ENCODE measurements at places on chromosomes 7 and 10.

GRCh38 chr10:125080984-125081383 lies 79.4 kb downstream of the CTBP2 start:
- DNase-seq: no peak

DNA sequence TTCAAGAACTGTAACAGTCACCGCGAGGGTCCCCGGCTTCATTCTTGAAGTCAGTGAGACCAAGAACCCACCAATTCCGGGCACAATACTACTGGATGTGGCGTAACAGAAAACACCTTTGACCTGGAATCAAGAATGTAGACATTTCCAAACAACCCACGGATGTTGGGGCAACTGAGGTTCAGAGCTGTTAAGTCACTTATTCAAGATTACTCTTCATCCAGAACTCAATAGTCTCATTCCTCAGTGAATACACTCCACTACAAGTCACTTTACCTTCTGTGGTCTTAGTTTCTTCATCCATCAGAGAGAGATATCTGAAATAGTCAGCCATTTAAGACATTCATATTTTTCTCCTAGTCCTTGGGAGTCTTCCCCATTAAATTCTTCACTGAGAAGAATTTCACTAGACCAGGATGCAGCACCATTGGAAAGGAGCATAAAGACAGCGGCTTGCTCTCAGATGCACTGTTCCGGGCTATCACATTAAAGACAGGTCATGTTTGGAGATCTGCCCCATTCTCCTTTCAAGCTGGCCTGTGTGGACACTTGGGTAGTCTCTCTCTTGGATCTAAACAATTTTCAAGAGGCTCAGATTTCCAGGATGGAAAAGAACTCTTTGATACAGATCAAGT lies 32.3 kb upstream of the ARID5B start:
- DNase-seq: no peak

GRCh38 chr10:8298896-8299570 lies 244.5 kb downstream of the GATA3 start:
- peak; percentile 15 for DNase-seq

DNA sequence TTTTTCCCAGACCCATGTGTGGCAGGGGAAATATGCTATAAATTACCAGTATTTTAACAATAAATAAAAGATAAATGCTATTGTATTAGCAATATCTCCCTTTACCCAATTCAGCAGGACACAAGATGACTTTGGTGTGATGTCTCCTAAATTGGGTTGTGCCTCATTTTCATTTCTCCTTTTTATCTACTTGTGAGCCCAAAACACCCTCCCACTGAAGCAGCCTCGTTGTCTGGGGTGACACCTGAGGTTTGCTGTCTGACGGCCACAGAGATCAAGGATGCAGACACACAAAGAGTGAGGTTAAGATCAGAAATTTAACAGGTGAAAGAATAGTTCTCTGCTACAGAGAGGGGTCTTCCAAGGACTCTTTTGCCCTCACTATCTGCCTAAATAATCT lies 27.1 kb upstream of the CC2D2B start:
- DNase-seq: no peak

GRCh38 chr7:133947458-133948254 lies 179.5 kb upstream of the LRGUK start:
- no peak for DNase-seq

DNA sequence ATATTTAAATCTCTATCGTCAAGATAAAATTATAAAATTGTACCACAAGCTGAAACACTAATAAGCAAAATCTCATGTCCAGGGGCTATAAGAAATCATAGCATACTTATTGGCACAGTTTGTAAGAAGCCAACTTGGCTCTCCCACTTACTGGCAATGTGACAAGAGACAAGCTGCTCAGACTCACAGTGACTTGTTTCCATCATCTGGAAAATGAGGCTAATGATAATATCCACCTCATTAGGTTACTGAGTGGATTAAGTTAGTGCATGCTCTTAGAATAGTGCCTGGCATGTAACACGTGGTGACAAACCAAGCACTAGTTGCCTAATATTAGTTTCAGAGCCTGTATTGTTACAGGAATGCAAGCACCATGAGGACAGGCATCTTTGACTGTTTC lies 234.4 kb downstream of the GLI3 start:
- no peak for DNase-seq

DNA sequence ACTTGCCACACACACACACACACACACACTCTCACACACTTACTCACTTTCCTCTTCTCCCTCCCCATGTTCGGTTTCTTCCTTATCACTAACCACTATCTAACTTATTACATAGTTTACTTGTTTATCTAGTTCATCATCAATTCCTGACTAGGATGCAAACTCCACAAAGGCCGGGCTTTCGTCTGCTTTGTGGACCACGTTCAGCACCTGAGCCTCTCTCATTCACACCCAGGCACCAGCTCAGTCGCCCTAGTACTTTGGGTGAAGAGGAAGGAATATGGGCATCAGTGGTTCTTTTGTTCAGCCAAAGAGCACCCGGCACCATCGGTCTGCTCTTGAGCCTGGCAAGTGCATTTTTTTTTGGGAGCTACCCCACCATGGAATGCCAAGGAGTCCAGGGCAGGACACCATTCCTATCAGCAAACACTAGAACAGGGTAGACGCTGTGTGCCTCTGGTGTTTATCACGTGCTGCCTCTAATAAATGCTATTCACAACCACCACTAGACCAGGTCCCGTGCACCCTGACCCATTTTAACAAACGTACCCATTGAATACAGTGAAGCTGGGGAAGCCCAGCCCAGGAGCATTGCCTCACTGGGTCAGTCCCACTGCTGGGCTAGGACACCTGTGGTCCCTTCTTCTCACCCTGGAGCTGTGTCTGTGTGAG lies 2.2 kb downstream of the C10orf67 start:
- no peak for DNase-seq

DNA sequence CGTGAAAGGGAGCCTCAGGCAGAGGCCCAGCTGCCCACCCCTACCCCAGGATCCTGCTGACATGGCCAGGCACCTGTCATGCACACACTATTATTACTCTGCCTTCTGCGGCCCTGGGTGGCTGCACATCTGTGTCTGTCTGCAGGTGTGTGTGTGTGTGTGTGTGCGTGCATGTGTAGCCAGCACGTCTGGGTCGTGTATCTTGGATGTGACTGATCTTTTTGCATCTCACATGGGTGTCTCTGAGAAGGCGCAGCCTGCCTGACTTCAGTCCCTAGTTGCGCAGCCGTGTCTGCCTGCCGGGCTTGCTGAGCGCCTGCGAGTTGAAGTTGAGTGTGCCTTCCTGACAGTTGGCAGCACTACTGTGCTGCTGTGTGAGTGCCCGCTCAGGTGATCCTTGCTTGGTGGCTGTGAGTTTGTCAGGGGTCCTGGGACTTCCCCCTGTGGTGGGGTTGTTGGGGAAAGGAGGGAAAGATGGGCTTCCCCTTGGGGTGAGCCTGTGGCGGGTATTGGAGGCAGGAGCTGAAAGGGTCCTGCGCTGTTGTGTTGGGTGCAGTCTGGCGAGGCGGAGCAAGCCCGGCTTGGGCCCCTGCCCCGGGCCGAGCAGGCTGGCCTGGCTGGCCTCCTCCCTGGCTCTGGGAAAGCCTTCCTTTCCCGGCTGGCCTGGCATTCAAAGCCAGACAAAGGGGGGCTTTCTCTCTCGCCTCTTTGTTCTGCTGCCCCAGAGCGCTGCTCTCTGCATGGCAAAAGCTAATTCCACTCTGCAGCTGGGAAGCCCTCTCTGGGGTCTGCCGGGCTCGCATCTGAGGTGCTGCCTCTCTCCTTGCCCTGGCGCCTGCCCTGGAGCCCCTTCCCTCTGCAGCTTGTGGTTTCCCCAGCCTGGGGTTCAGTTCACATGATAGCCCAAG lies 4.9 kb downstream of the TRIM8 start:
- DNase-seq: no peak

DNA sequence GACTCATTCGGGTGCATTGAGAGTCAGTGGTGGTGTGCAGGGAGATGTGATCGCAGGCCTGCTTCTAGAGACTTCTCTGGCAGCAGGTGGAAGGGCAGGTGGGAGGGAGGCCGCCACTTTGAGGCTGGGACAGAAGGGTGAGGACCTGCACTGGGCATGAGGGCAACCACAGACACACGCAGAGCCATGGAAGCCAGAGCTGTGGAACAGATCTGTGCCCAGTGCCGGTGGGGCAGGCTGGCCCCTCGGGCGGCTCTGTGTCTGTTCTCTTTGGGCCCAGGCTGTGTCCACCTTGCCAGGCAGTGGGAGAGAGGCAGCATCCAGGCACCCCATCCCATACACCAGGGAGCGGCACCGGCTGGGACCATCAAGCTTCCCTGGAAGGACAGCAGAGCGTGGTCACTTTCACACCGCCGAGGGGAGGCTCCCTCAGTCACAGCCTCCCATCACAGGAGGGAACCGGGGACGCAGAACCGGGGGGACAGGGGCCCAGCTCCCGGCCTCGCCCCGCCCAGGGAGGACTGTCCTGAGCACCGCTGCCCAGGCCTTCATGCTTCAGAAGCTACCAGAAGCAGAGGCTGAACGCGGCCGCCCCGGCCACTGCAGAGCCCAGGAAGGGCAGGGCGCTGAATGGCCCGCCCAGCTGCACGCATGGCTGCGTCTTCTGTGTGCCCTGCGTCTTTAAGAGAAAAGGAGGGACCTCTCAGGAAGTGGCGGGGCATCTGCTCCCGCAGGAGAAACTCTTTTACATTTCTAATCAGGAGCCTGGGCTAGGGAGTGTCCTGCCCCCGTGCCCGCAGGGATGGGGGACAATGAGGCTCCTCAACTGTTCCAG lies 32.1 kb downstream of the EN2 start:
- no peak for DNase-seq

GRCh38 chr7:31074120-31074383 lies 21.9 kb downstream of the ADCYAP1R1 start:
- DNase-seq: no peak

- no peak for DNase-seq
These were observed 119.2 kb downstream of the GALNT11 start for GRCh38 chr7:152144557-152145245.

GRCh38 chr7:94412762-94413322 lies 18.1 kb downstream of the COL1A2 start:
- no peak for DNase-seq

DNA sequence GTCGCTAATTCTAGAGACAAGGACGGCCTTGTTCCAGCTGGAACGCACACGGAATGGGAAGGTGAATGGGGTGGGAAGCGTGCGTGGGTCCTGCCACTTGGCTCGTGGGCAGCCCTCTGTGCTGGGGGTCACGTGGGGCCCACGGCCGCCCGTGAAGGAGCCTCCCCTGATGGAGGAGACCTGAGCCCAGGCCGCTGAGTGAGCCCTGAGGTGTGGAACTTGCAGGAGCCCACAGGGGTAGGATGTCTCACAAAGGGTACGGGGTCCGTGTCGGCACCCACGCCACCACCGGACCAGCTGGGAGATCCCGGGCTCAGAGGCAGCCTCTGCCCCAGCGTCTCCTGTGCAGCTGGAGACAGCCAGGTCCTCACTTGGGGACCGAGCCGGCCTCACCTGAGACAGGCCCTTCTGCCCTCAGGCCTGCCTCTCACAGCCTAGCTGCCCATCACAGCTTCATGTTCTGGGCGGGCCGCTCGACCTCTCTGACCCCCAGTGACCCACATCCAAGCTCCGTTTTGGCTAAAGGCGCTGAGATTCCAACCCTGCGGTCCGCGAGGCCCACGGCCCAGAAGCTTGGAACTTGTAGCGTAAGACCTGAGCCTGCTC lies 84.8 kb downstream of the FOXL3 start:
- DNase-seq: no peak

DNA sequence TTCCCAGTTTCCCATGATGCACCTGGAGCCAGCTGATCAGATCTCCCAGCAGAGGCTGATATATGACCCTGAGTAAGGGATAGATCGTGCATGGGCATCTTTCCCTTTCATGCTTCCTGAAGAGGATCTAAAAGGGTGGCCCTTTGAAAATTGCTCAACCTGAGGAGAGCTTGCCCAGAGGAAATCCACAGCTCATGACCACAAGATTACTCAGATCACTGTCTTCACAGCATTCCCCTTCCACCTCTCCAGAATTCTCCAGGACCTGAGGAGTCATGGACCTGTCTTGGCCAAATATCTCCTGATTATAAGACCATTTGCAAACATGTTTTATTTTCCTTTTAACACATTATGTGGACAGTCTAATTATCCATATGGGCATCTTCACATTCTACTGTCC lies 328.1 kb downstream of the LHFPL3 start:
- no peak for DNase-seq

GRCh38 chr7:54785261-54785660 lies 26.2 kb upstream of the SEC61G start:
- no peak for DNase-seq

DNA sequence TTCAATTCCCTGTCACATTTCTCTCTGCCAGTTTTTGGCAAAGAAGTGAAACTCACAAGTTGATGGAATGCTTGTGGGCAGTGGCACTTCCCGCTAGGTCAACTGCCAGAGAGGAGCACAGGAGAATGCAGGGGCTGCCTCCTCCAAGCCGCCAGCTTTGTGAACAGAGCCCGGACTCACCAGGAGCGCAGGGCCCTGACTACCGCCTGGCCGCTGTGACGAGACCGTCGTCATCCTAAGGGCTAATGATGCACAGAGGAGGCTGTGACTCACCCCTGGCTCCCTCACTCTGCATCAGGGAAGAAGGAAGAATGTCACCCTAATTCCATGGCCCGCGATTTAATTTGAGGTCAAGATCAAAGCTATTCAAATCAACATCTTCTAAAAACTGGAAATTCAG lies 123.9 kb downstream of the TAX1BP1 start:
- DNase-seq: no peak

GRCh38 chr10:98331885-98332284 lies 63.9 kb upstream of the LOXL4 start:
- no peak for DNase-seq

- no peak for DNase-seq
These were observed 108.9 kb downstream of the IPMK start for GRCh38 chr10:58158806-58159205.

GRCh38 chr10:297567-297966 lies 162.3 kb downstream of the ZMYND11 start:
- DNase-seq: no peak

GRCh38 chr7:24778543-24779282 lies 21.4 kb upstream of the GSDME start:
- no peak for DNase-seq

GRCh38 chr7:43554423-43554822 lies 28.5 kb upstream of the STK17A start:
- DNase-seq: no peak

GRCh38 chr10:45091968-45092367 lies 91.2 kb downstream of the ZNF22 start:
- no peak for DNase-seq

- DNase-seq: no peak
These were observed 3.2 kb downstream of the GLI3 start for GRCh38 chr7:42233695-42234331.
